ENCODE measurements at places on chromosomes 5 and 9.

GRCh38 chr9:85045271-85045670 is 375.7 kb downstream of the NTRK2 start:
- no peak for DNase-seq

GRCh38 chr9:99878651-99879050 is 27.8 kb upstream of the STX17 start:
- DNase-seq: no peak

DNA sequence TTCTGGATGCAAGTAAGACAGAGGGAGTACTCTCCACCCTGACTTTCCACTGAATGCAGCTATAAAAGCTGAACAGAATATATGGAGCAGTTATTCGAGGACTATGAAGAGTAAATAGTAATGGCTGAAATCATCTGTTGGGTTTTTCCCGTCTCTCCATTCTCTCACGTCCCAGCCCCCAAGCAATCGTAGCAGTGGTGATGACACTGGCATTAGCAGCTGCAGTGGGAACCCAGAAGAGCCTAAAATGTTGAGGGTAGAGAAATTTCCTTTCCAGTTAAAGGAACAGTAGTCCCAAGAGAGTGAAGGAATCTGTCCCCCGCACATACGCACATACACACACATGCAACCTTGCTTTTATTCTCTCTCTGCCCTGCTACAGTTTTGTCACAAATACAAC is 33.2 kb downstream of the MED27 start:
- no peak for DNase-seq

DNA sequence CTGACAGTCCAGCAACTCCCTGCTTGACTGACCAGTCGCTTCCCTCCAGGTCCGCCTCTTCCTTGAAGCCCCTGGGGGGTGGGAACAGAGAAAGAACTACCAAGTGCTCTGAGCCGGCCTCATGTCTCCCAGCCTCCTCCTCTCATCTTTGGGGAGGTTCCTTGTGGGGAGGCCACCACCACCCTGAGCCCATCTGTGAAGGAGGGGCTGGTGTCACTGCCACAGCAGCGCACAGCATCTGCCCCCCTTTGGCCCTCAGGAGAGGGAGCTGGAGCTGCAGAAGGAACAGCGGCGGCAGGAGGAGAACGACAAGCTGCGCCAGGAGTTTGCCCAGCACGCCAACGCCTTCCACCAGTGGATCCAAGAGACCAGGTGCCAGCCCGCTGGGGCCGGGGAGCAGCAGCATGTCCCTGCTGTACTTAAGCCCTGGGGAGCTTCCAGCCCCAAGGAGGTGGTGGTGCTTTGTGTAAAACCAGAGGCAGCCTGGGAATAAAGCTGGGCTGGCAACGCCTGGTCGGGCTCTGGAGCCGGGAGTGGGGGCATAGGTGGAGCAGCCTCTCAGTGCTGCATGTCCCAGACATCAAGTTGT is 29.4 kb downstream of the DYNC2I2 start:
- no peak for DNase-seq

- DNase-seq: no peak
Observed at GRCh38 chr9:15785584-15785983, 232.7 kb downstream of the CCDC171 start.

- DNase-seq: no peak
Observed at GRCh38 chr5:2690293-2690692, 61.2 kb downstream of the IRX2 start.

DNA sequence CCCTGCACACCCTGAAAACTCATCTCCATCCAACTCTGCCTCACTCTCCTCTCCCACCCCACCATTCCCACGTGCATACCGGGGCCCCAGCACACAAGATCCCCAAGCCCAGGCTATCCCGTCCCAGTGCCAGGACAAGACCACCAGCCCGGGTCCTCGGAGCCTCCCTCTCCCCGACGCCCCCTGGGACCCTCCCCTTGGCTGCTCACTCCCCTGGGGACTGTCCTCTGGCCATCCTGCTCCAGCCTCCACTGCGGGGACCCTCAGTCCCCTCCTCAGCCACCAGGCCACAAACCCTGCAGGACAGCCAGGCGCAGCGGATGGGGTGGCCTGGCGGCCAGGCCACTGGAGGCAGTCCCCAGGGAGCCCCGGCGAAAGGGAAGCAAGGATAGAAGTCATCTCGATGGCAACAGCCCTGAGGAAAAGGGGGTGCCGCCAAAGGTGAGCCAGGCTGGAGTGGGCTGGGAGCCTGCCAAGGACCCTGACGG is 62.8 kb downstream of the C9orf50 start:
- DNase-seq: no peak

DNA sequence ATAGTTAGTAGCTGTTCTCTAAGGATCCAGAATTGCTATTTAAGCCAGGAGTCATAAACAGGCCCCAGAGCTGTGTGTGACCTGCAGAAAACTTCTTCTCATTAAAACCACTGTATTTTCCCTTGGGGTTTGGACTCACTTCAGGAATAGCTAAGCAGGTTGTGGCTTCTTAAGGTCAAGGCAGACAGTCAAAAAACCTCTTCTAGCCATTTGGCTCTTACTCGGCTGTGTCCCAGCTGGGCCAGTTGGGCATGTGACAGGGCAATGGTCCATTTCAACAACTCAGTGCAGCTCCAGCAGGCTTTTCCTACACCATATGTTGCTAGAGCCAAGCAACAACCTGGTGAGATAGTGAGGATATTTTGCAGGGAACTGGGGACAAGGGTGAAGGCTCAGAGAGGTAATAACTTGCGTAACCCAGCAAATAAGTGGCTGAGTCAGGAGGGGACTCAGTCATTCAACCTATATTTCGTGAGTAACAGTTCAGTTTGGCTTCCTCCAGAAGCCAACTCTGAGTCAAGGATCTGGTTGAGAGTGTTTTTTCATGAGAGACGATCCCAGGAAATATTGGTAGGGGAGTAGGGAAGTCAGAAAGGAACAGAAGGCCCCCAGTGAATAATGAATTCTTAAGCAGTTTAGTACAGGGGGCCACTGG is 115.4 kb upstream of the PPP2R2B start:
- no peak for DNase-seq
